ENCODE measurements at places on chromosomes 6 and 20.

GRCh38 chr6:39917329-39917728 is 16.9 kb downstream of the MOCS1 start:
- no peak for DNase-seq

GRCh38 chr6:90712114-90712513 is 125.2 kb upstream of the MAP3K7 start:
- DNase-seq: no peak

DNA sequence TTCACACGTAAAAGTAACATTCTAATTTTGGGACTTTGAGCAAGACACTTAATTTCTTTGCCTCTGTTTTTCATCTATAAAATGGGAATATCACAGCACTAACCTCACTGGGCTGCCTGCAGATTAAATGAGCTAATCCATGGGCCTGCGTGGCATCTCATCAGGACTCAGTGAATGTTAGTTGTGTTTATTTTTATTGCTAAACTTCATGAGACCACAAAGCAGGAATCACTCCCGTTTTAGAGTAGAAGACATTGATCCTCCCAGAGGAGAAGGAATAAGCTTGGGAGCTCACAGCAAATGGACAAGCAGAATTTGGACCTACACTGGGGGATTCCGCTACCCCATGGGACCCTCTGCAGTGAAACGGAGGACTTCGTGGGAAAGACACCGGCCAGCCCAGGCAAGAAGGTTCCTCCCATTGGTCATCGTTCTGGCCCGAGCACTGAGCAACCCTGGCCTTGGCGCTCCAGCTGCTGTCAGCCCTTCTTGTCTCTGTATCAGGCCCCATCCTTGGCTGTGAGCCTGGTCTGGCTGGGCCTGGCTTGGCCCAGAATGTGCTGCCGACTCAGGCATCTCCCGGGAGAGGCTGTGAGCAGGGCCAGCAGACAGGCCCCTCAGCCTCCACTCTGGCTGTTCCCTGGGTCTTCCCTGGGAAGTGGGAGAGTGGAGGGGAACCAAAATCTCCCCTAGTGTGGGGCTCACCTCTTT is 79.8 kb downstream of the NFATC2 start:
- no peak for DNase-seq

- DNase-seq: no peak
Observed at GRCh38 chr20:47622118-47622665, 120.5 kb downstream of the NCOA3 start.

- DNase-seq: no peak
Observed at GRCh38 chr6:31659649-31660380, 763 bp downstream of the C6orf47 start.

- DNase-seq: no peak
Observed at GRCh38 chr20:57587989-57588377, 27.1 kb downstream of the PCK1 start.

- DNase-seq: no peak
Observed at GRCh38 chr6:134134654-134135053, 82.2 kb upstream of the SLC2A12 start.

GRCh38 chr6:119075200-119075981 is 3.1 kb downstream of the FAM184A start:
- DNase-seq: no peak

GRCh38 chr6:145275019-145275418 is 460.3 kb downstream of the EPM2A start:
- no peak for DNase-seq

- DNase-seq: peak; percentile 78
Observed at GRCh38 chr6:12012558-12013306, 620 bp downstream of the HIVEP1 start.

DNA sequence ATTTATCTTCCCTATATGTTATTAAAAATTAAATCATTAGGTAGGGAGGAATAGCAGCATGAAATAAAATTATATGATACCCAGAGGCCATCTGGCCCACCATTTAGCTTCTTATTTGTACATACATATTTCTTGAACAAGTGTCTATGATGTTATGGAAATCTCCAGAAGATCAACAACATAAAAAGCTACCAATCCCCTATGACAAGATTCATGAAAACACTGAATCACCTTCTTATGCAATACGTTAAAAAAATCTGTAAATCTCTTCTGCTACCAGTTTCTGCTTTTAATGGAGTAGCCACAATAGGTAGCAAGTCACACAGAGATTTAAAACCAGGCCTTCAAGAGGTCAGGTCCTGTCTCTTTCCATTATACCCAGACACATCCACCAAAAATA is 125.8 kb upstream of the ENPP5 start:
- no peak for DNase-seq

DNA sequence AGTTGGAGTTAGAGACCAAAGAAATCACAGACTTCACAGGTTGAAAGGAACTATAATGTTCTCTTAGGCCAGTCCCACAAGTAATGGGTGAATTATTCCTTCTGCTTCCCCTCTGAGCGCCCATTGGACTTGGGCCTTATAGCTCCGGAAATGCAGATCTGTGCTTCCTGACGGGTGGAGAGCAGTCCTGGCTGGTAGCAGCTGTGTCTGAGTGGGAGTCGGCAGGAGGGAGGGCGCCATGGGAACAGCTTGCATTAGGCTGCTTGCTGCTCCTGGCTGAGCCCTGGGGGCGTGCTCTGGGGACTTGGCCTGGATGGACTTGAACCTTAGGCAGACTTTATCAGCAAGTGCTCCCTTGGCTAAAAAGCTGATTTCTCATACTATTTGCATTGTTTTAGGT is 18.4 kb upstream of the NUP153 start:
- DNase-seq: no peak

GRCh38 chr6:34511214-34511914 is 44.8 kb downstream of the SPDEF start:
- no peak for DNase-seq

DNA sequence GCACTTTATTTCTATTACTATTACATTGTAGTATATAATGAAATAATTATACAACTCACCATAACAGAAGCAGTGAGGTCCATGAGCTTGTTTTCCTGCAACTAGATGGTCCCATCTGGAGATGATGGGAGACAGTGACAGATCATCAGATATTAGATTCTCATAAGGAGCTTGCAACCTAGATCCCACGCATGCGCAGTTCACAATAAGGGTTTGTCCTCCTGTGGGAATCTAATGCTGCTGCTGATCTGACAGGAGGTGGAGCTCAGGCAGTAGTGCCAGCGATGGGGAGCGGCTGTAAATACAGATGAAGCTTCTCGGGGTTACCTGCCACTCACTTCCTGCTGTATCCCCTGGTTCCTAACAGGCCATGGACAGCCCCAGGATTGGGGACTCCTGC is 139.5 kb upstream of the TCF21 start:
- DNase-seq: no peak

DNA sequence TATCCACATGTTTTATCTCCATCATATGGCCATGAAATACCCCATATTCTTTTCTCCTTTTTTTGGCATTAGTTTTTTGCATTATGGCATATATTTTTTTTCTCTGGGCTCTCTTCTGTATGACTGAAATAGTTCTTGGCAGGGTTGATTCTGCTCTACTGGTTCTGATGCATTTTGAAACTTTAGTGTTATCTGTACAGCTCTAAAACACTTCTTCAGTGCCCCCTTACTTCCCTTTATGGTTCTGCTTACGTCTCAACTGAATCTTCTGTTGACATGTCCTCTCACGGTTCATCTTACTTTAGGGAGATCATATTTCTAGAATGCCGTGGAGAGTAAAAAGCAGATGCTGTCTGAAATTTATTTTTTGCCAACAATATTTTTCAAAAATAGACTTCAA is 23.2 kb upstream of the TXNDC5 start:
- DNase-seq: no peak

DNA sequence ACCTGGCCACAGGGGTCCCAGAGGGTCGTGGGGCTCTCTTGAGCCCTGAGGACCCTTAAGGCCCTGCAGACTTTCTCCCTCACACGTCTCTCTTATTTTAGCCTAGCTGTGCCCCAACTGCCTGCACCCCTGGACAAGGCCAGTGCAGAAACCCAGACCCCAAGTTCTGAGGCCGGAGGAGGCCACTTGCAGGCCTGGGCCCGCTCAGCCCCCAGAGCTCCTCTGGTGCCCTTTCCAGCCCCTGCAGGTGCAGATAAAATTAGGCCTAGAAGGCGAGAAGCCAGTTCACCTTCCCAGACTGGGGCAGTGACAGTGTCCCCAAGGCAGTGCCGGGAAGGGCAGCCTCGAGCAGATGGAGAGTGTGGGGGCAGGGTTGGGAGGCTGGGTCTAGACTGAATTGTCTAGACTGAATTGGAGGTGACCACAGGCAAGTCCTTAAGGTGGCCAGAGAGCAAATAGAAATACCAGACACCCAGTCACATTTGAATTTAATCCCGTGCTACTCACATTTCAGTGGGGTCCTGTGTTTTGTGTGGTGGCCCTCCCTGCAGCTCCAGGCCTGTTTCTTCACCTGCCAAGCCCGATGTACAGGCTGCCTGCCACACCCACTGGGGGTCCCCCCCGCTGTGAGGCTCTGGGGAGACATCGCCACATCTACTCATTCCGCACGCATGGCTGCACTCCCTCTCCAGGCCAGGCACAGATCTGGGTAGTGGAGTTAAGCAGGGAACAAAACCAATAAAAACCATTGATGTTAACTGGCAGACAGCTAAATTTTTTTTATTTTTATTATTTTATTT is 8.6 kb upstream of the IP6K3 start:
- no peak for DNase-seq

DNA sequence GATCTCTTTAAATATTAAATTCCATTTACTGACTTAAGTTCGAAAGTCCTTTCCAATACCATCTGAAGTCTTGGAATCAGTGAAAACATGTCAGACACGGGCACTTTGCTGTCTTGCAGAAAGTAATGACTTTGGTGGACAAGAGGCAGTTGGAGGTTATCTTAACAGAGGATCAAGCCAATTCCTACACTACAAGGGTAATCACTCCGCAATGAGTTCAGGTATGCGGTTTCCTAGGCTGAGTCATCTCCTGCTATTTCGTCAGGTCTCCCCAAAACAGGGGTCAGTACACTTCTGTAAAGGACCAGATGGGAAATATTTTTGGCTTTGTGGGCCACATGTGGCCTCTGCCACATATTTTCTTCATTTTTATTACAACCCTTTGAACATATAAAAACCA is 656.6 kb downstream of the KIF16B start:
- DNase-seq: no peak

GRCh38 chr6:49255335-49255734 is 207.7 kb downstream of the MMUT start:
- no peak for DNase-seq

DNA sequence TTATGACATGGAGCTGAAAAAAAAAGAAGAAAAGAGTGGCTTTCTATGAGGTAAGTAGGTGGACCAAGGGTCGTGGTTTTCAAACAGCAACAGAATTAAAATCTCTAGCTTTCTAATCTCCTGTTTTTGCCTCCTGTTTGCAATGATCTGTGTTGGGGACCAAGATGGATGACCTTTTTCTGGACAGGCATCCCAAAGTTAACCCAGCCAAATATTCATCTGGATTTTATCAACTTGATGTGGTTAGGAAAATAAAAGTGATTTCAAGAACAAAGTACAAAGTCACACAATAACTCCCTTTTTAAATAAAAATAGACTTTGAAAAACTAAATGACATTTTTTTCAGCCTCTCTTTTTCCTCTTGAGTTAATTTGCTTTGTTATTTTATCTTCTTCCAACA is 282.1 kb upstream of the PRDM1 start:
- DNase-seq: no peak

- no peak for DNase-seq
Observed at GRCh38 chr20:1371830-1372539, 20.9 kb downstream of the FKBP1A start.

DNA sequence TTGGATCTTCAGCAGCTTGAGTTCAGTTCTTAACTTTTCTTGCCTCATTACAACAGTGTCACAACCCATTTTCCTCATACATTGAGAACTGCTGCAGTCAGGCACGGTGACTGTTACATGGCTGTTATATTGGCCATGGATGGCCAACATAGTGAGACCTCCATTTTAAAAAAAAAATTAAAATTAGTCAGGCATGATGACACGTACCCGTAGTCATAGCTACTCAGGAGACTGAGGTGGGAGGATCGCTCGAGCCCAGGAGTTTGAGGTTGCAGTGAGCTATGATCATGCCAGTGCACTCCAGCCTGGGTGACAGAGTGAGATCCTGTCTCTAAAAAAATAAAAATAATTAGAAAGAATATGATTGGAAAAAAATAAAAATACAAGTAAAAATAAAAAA is 9.9 kb upstream of the MMP24 start:
- no peak for DNase-seq

- DNase-seq: no peak
Observed at GRCh38 chr6:168340819-168341218, 21.2 kb upstream of the DACT2 start.

- DNase-seq: no peak
Observed at GRCh38 chr6:47714802-47715201, 16.4 kb downstream of the ADGRF4 start.

- no peak for DNase-seq
Observed at GRCh38 chr6:160055813-160056212, 65.8 kb upstream of the SLC22A1 start.

GRCh38 chr6:44327096-44327495 is 13.9 kb upstream of the AARS2 start:
- no peak for DNase-seq

DNA sequence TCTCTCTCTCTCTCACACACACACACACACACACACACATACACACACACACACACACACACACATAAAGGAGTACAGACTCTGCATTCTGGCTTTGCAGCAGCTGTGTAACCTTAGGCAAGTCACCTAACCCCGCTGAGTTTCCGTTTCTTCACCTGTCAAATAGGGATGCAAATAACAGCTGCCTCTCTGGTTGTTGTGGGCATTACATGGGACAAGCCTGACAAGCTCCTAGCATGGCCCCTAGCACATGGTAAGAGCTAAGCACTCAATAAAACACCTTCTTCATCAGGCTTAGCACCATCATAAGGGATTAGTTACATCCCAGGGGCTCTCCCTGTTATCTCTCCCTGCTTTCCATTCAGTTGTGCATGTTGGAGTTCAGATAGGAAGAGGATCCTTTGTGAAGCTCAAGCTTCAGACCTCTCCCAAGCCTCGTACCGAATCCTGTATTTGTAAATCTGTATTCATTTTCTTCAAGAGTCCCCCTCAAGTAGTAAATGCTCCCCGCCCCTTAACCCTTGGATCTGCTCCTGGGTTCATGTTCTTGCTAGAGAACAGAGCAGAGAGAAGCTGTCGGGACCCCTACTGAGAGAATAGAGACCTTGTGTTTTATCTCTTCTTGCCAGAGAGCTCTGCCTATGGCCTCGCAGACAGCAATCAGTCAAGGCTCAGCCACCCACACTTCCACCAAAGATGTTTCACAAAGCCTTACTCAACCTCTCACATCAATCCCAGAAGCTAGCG is 2.2 kb downstream of the SLC13A3 start:
- DNase-seq: no peak

- DNase-seq: no peak
Observed at GRCh38 chr20:37376791-37377190, 30.9 kb downstream of the SRC start.

DNA sequence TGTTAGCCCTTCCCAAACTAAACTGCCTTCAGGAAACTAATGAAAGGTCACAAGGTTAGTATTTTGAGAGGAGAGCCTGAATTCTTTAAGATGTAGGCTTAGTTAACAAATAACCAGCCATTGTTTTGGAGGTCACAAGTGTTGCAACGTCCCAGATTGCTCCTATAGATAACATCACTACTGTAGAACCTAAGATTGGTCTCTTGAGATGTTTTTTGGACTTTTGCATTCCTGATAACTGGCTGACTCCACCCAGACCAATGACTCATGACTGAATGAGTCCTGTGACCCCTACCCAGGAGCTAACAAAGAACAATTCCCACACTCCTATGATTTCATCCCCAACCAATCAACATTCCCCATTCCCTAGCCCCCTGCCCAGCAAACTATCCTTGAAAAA is 178.8 kb downstream of the SCP2D1 start:
- DNase-seq: no peak

All from T-helper 1 cell (primary cell).